ENCODE measurements at places on chromosomes 12 and 14.

GRCh38 chr14:64611358-64612020, 61.7 kb downstream of the PPP1R36 start:
- DNase-seq, result no peak

DNA sequence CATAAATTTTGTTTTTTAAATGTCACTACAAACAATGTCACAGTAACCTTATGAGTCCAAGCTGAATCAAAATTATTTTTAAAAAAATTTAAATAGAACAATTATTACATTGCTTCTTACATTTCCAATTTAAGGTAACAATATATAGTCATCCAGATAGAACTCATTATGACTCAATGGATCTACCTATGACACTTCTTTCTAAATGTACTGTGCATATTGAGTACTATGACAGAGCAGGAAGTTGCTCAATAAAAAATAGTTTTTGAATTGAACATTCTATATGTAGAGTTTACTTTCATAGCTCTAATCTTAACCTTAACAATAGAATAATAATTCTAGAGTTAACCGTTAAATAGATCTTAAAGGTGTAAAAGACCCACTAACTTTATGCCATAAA, 44.4 kb upstream of the ALG10 start:
- no peak for DNase-seq

DNA sequence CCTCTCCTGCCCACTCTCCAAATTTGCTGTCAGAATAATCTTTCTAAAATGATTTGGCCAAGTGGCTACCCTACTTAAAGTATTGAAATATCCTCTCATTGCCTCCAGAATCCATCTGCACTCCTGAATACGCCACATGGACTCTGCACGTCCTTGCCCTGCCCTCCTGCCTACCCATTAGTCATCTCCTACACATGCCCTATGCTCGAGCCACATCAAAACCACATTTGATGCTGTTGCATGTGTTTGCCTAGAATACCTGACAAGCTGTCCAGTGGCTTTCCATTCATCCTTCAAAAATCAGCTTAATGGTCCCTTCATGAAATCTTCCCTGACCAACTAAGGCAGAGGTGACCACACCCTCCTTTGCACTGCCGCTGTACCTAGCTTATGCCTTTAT, 17.0 kb downstream of the VCPKMT start:
- DNase-seq, result peak; percentile 59

DNA sequence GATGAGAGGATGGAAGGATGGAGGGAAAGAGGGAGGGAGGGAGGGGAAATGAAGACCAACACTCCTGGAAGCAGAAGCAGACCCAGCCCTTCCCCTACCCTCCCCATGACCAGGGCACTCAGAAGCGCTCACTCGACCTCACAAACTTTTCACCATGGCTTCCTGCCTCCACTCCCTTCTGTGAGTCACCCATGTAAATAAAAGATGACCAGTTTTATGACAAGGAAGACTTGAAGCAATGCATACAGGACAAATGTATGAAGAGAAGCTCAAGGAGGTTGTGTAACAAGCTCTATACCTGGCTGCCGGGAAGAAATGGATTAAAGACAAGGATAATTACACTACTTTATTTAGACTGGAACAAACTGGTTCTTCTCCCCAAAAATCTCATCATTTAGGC, 63.8 kb downstream of the CDC42BPB start:
- DNase-seq, result peak; percentile 88

GRCh38 chr14:33693237-33693636, 257.6 kb downstream of the EGLN3 start:
- no peak for DNase-seq

All from RWPE1 (cell line).